ENCODE measurements at places on chromosomes 7 and 10.

GRCh38 chr7:67983486-67983885 lies 986.9 kb downstream of the TYW1 start:
- DNase-seq: no peak
- no peaks in the 10 kb centered on the region for H3K4me1 ChIP-seq
- H3K27ac ChIP-seq: no peak overlapping the region
- no peaks in the 10 kb centered on the region for H3K27me3 ChIP-seq

GRCh38 chr7:52685333-52685732 lies 350.1 kb upstream of the POM121L12 start:
- no peak for DNase-seq
- no peaks in the 10 kb centered on the region for H3K27me3 ChIP-seq
- H3K4me3 ChIP-seq: no peak overlapping the region
- H3K4me1 ChIP-seq: no peaks in the 10 kb centered on the region

- H3K4me3 ChIP-seq: no peak overlapping the region
- no peaks in the 10 kb centered on the region for H3K4me1 ChIP-seq
- no peak overlapping the region for H3K27ac ChIP-seq
- H3K27me3 ChIP-seq: no peaks in the 10 kb centered on the region
Observed at GRCh38 chr7:22607180-22607579, 107.2 kb upstream of the STEAP1B start.

- no peak overlapping the region for H3K4me3 ChIP-seq
- H3K36me3 ChIP-seq: peaks cover 5% of the 10 kb centered on the region
- no peak overlapping the region for H3K27ac ChIP-seq
Observed at GRCh38 chr10:26755443-26755903, 58.0 kb downstream of the PDSS1 start.

- no peak overlapping the region for H3K27ac ChIP-seq
- DNase-seq: no peak
- H3K36me3 ChIP-seq: no peaks in the 10 kb centered on the region
- H3K4me1 ChIP-seq: no peaks in the 10 kb centered on the region
- H3K27me3 ChIP-seq: no peaks in the 10 kb centered on the region
- H3K4me3 ChIP-seq: no peak overlapping the region
Observed at GRCh38 chr10:51384971-51385370, 310.7 kb downstream of the PRKG1 start.

DNA sequence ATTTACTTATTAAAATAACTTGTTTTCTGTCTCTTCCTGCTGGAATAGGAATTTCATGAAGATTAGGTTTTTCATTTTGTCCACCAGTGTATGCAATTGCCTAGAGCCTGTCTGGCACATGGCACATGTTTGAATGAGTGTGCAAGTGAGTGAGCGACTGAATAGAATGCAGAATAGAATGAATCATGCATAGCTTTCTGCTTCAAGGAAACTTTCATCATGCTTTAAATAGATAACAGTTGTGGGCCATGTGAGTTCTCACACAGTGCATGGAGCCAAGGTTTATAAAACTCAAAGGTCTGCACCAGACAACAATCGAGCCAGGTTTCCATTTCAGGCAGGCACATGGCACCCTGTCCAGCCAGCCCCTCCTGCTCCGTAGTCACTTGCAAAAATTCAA lies 74.2 kb upstream of the HECW1 start:
- H3K4me1 ChIP-seq: no peaks in the 10 kb centered on the region
- no peak overlapping the region for H3K27ac ChIP-seq
- H3K36me3 ChIP-seq: no peaks in the 10 kb centered on the region
- H3K27me3 ChIP-seq: no peaks in the 10 kb centered on the region
- no peak for DNase-seq

GRCh38 chr10:100825325-100825875 lies 80.0 kb downstream of the PAX2 start:
- peaks cover 42% of the 10 kb centered on the region for H3K27me3 ChIP-seq
- no peak overlapping the region for H3K27ac ChIP-seq
- H3K4me1 ChIP-seq: peaks cover 30% of the 10 kb centered on the region
- H3K4me3 ChIP-seq: no peak overlapping the region
- no peaks in the 10 kb centered on the region for H3K36me3 ChIP-seq

DNA sequence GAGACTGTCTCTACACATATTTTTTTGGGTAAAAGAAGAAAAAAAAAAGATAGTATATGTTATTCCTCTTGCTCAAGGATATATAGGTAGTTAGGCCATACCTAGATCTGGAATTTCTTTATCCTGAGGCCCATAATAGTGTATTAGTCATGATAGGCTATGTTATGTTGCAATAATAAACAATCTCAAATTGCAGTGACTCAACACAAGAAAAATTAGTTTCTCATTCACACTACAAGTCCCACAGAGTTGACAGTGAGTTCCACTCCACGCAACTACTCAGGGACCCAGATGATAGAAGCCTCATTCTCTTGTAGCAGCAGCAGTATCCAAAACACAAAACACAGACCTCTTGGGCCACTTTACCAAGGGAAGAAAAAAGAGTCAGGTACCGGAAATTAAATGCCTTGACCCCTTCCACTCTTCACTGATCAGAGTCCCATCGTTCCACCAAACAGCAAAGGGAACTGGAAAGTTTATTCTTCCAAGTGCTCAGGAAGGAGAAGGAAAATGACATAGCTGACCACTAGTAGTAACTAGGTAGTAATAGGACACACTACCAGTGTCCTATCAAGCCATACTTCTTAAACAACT lies 7.4 kb upstream of the C10orf67 start:
- DNase-seq: no peak
- no peak overlapping the region for H3K27ac ChIP-seq
- H3K4me3 ChIP-seq: no peak overlapping the region
- no peaks in the 10 kb centered on the region for H3K27me3 ChIP-seq

DNA sequence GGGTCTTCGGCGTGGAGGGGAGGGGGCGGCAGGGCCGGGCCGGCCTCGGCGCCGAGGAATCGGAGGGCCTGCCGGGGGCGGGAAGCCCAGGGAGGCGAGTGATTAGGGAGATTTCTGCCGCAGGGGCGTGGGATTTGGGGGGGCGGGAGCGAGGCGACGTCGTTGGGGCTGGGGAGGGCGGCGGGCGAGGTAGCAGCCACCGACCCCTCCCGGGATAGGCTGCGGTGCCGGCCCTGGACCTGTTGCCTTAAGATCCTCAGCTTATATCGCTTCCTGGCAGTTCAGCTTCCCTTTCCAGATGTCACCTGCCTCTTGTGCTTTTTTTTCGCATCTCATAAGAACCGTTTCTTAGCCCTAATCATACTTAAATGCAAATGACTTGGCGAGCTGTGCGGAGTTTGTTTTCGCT lies 655 bp downstream of the LMTK2 start:
- peaks cover 31% of the 10 kb centered on the region for H3K4me1 ChIP-seq
- H3K27me3 ChIP-seq: peaks cover 6% of the 10 kb centered on the region
- H3K27ac ChIP-seq: peak overlapping the region; percentile 74
- peak overlapping the region; percentile 46 for H3K4me3 ChIP-seq

DNA sequence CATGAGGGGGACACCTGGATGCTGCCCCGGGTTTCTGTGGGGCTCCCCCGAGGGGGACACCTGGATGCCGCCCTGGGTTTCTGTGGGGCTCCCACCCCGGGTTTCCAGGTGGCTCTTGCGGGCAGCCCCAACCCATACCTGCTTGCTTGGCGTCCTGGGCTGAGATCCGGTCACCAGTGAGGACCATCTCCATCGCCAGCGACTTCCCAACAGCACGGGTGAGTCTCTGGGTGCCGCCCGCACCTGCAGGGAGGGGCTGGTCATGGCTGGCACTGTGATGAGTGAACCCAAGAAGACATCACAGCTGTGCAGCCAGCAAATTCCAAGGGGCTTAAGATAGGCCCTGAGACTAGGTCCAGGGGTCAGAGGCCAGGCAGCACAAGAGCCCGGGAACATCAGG lies 6.4 kb downstream of the ECHS1 start:
- no peaks in the 10 kb centered on the region for H3K4me1 ChIP-seq
- no peaks in the 10 kb centered on the region for H3K27me3 ChIP-seq
- DNase-seq: peak; percentile 33

- peak overlapping the region; percentile 28 for H3K4me3 ChIP-seq
- no peaks in the 10 kb centered on the region for H3K27me3 ChIP-seq
- no peaks in the 10 kb centered on the region for H3K36me3 ChIP-seq
- peaks cover 27% of the 10 kb centered on the region for H3K4me1 ChIP-seq
- no peak overlapping the region for H3K27ac ChIP-seq
Observed at GRCh38 chr7:150357270-150357669, 11.4 kb upstream of the REPIN1 start.

DNA sequence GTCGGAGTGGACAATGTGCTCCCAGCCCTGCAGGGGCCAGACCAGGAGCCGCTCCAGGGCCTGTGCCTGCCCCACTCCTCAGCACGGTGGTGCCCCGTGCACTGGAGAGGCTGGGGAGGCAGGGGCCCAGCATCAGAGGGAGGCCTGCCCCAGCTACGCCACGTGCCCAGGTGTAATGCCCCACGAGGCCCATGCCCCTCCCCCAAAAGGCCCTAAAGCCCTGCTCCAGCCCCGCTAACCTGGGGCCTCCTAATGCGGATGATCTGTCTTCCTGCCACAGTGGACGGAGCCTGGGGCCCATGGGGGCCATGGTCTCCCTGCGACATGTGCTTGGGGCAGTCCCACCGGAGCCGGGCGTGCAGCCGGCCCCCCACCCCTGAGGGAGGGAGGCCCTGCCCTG lies 23.7 kb upstream of the ZNF862 start:
- H3K27ac ChIP-seq: no peak overlapping the region
- H3K4me3 ChIP-seq: no peak overlapping the region
- H3K4me1 ChIP-seq: no peaks in the 10 kb centered on the region
- no peaks in the 10 kb centered on the region for H3K36me3 ChIP-seq
- DNase-seq: no peak

Data from CD8-positive, alpha-beta memory T cell (primary cell).